SIG-M5 (cell line): ENCODE measurements at places on chromosomes 13 and 19.

- DNase-seq = no peak
Observed at GRCh38 chr13:44306371-44307192, 67.0 kb upstream of the SERP2 start.

DNA sequence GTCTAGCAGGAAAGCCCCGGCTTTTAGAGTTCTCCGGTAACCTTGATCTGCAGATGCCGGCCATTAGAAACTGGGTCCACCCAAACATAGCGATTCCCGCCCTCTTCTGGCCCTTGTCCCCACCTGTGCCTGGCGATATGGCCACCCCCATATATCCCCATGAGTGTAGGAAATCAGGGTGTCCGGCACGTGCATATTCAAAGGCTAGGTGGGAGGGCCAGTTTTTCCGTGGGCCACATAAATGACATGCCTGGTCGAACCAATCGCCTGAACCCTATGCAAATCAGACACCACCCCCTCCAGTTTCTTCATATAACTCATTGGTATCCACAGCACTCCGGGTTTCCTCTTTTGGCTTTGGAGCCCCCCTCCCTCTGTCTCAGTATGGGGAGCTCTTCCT lies 37.4 kb downstream of the ERICH4 start:
- DNase-seq = no peak

DNA sequence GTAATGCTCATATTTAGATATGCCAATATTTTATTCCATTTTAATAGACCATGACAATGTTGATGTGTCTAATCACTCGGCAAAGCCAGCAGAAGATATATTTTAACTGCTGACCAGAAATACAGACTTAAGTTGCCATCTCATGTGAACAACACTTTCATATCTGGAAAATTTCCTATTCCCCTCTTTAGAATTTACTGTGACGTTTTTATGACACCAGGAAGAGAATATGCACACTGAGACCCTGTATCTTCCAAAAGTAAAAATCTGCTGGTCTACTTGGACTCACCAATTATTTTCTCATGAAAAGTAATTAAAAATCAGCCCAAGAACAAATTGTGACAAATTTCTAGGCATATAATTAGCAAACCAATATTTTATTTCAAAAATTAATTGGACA lies 2.1 kb downstream of the PROSER1 start:
- DNase-seq = no peak

- no peak for DNase-seq
Observed at GRCh38 chr13:60331249-60332012, 65.6 kb upstream of the TDRD3 start.
